ENCODE measurements at places on chromosomes 1 and 21.

GRCh38 chr1:212062832-212063438 lies 27.4 kb downstream of the DTL start:
- peak; percentile 32 for DNase-seq

GRCh38 chr1:199029401-199029800 lies 390.6 kb downstream of the PTPRC start:
- DNase-seq = peak; percentile 69

GRCh38 chr1:183694066-183694465 lies 41.0 kb upstream of the APOBEC4 start:
- DNase-seq = no peak

DNA sequence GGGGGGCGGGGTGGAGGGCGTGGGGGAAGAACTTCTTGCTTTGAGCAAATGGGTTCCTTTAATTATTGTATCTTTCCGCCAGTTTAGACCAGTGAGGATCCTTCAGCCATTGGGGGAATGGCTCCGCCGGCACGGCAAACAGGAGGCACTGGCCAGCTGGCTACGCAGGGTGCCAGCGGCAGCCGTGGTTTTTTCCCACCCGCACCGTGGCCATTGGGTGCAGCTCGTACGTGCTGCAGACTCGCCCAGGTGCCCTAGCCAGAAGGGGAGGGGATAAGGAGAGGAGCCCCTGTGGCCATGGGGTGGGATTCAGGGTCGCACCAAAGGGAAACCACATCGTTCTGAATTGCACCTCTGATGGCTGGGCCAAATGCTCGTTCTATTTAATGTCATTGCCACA lies 65.6 kb downstream of the RGSL1 start:
- no peak for DNase-seq

DNA sequence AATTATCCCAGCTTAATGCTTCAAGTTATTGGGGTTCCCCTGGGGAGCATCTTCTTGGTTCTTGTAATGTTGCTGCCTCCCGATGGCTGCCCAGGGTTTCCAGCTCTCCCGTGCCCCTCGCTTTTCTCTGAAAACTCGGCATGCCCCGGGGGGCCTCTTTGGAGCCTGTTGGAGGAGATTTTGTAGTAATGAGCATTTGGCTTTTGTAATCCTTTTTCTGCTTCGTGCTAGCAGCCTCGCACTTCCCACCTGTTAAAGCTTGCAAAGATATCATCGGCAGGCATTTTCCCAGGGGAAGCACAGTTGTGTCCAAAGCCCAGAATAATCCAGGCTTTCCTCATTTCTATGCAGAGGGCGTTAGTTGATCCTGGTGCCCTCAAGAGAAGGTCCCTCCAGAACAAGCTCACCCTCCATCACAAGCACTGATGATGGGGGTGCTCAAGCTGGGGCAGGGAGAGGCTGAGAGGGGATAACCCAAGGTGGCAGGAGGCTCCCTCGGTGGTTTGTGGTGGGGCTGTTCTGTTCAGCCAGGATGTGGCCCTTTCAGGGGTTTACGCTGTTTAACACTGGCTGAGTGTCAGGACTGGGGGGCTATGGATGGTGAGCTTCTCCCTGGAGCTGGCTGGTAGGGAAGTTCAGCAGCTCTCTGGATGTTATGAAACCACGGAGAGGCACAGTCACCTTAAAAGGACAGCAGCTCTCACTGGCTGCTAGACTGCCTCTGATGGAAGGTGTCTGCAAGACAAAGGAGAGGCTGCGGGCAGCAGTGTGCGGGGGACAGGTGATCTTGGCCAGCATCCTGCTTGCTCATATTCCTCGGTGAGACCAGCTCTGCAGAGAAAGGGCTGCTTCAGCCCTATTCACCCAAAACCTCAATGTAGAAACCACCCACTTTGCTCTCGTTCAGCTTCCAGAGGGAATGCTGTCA lies 477.1 kb upstream of the VAMP3 start:
- DNase-seq = no peak

DNA sequence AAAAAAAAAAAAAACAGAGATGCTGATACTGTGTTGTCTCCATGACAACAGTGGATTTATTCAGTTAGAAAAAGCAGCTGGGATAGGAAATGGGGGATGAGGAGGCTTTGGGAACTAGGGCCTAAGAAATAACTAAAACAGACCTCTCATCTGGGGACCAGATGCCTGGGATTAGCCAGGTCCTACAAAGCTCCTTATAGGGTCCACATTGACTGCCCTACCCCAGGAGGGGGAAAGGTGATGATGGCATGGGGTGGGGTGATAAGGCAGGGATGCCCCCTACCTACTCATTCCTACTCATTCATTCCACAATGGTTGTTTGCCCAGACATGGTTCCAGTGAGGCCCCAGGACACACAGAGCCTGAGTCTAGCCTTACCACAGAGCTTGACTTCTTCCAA lies 131.2 kb downstream of the PLXNA2 start:
- no peak for DNase-seq

DNA sequence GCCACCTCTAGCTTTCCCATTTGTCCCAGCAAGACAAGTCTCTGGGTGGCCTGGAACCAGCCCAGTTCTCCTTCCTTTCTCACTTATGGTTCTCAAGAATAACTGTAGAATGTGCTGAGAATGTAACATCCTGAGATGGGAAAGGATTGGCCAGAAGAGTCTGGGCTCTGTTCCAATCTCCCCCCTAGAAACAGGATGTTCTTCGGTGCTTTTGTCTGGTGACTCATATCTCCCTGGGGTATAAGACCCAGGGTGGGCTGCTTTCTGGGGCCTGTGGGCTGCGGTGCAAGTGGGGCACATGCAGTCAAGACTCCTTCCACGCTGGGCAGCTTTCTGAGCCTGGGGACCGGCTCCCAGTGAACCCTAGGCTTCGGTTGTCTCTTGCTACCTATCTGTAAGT lies 251.2 kb upstream of the POU3F1 start:
- no peak for DNase-seq

GRCh38 chr1:196114193-196114592 lies 494.0 kb downstream of the KCNT2 start:
- DNase-seq = no peak

GRCh38 chr1:248189026-248189425 lies 8.0 kb upstream of the OR2M3 start:
- DNase-seq = no peak

DNA sequence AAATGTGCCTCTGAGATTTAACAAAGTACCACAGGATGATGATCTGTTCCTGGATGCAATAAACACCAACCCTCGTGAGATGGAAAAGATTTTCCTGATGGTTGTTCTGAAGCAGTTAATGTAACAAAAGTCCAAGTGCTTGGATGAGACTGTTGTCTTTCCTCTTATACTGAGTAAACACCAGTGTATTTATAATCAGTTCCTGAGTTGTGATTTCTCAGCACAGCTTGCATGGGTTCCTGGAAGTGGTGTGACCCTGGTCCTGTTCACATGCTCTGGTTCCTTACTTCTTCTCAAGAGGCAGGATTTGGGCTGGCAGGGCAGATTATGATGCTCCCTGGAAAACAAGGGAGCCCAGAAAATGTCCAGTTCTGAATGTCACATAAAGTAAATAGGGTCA lies 208.2 kb upstream of the USP24 start:
- DNase-seq = no peak

GRCh38 chr1:25671929-25672328 lies 55.3 kb downstream of the MAN1C1 start:
- DNase-seq = no peak

GRCh38 chr1:99566290-99567021 lies 79.5 kb upstream of the PALMD start:
- DNase-seq = no peak

- DNase-seq = no peak
These were observed 8.6 kb downstream of the SEMA6C start for GRCh38 chr1:151137789-151138188.

DNA sequence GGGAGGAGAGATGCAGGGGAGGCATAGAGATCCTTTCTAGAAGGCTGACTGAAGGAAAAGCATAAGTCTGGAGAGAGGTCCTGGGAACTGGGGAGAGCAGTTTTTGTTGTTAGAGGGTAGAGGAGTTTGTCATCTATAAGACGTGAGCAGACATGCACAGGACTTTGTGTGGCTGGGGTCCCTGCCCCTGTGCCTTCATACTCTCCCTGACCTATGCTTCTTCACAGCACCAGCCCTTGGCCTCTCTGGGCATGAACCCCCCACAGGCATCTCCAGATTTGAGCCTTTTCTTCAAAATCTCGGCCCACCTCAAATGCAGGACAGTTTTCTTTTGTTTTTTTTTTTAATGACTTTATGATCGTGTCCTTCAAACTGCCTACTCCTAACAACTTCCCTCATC lies 79.9 kb downstream of the EVA1C start:
- no peak for DNase-seq

DNA sequence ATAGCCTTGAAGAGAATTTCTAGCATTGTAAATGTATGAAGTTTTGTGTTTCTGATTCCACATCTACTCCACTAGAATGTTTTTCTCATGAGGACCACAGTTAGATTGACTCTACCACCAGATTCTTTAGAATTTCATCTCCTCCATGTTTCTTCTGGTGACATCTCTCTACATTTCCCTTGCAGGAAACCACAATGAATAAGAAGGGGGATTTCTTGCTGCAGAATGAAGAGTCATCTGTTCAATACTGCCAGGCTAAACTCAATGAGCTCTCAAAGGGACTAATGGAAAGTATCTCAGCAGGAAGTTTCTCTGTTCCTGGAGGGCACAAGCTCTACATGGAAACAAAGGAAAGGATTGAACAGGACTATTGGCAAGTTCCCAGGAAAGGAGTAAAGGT lies 18.6 kb downstream of the GBP6 start:
- DNase-seq = no peak

DNA sequence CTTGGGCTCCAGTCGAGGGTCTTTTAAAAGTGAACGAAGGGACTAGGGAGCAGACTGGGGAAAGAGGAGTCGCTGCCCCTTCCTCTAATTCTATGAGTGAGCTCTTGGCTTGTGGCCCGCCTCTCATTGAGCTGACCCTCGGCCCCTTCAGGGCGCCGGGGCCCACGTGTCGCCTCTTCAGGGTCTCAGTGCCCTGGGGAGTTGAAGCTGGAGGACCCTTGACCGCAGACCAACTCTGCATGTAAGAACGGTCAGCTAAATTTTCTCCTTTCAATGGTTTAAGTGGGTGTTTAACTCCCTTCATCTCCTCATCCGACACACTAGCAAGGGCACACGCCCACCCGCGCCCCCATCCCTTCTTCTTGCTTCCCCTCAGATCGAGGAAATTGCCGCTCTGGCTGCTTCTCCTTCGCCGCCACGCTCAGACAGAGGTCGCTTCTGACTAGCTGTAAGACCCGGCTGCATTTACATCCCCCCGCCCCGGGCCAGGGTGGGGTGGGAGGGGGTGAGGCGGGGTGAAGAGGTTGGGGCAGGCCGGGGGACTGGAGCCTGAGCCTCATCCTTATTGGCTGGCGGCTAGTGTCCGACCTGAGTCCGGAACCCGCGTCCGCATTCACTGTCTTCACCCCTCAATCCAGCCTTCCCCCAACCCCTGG lies 10.9 kb downstream of the NR5A2 start:
- no peak for DNase-seq

DNA sequence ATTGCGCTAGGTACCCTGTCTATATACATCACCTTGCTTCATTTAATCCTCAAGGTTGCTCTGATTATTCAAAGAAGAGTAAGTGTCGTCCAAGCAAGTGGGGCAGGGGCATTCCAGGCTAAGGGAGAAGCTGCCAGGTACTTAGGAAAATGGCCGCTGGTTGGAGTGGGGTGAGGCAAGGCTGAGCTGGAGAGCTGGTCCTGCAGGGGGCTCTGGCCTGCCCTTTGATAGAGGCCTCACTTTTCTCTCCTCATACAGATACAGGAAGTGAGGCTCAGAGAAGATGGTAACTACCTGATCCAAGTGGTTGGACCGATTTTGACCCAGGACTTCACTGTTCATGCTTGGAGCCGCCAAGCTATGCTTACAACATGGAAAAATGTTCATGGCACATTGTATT lies 86.9 kb upstream of the ZBTB40 start:
- no peak for DNase-seq

DNA sequence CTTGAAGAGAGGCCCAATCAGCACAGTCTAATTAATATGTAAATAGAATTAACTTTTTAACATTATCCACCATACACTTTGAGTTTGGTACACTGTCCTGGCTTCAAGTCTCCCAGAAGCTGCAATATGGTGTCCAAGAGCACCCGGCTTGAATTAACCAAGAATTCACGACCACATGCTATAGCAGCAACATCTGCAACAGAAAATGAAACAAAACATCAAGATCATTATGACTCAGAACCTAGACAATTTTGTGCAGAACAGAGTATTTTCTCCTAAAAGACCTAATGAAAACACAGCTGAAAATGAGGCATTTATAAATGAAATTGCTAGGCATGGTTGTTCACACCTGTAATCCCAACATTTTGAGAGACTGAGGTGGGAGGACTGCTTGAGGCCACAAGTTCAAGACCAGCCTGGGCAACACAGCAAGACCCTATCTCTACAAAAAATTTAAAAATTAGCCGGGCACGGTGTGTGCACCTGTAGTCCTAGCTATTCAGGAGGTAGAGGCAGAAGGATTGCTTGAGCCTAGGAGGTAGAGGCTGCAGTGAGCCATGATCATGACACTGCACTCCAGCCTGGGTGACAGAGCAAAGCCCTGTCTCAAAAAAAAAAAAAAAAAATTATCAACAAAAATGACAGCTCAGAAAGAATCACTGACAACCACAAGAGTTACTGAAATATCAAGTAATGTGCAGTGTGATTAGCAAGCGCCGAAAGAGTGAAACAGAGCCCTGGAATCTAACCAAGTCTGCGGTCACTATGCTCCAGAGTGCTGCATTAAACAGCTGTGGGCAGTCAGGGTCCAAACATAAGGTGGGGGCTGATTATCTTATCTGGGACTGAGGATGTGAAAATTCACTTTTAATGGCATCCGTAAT lies 45.3 kb downstream of the HSF2BP start:
- DNase-seq = no peak

GRCh38 chr21:32082466-32082865 lies 196.4 kb downstream of the MIS18A start:
- no peak for DNase-seq

DNA sequence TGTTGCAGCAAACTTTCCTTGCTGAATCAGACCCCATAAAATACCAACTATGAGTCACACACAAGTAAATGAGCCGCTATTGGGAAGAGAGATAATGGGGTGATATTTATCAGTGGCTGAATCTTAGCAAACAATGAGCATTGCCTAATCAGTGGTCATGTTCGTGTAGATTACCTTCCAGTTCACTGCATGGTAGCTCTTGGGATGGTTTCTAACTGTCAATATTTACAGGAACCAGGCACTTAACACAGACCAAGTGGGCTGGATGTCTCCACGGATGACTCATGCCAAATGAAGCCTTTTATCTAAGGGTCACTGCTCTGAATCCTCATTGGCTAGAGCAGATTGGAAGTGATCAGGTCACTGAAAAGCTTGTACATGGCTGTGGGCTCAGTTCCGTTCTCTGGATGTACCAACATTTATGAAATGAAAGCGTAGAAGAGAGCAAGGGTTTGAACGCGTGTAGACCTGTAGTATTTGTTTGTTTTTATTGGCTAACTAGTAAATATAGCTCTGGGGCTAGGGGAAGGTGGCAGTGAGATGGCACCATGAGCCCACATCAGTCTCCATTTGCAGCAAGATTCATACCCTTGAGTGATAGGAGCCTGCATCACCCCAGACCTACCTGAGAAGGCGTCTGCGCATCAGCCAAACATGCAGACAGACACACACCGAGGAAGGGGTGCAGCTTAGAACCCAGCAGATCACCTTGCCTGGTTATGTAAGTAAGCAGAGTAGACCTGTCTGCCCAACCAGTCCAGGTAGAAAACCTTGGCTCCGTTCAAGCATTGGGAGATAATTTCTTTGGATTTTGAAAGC lies 153.3 kb downstream of the TOMM20 start:
- peak; percentile 100 for DNase-seq

- DNase-seq = peak; percentile 47
These were observed 9.3 kb downstream of the EFHD2 start for GRCh38 chr1:15418806-15419515.
